RKO (cell line): ENCODE measurements at places on chromosomes 16 and 17.

DNA sequence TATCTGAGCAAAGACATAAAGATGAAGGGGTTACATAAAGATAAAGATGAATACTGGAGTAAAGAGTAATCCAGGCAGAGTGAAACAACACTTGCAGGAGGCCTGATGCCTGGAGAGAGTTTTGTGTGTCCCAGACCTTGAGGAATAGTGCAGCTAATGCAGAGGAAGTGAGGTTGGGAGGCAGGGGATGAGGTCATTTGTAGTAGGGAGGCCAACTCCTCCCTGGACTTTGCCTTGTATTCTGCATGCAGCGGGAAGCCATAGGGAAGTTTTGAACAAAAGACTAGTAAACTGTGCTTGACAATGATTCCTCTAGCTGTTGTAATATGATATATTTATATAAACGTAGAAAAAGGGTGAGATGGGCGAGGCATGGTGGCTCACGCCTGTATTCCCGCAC lies 356.6 kb downstream of the KCNJ2 start:
- DNase-seq, result no peak

- DNase-seq, result no peak
Observed at GRCh38 chr16:14564323-14564722, 65.7 kb downstream of the PARN start.

DNA sequence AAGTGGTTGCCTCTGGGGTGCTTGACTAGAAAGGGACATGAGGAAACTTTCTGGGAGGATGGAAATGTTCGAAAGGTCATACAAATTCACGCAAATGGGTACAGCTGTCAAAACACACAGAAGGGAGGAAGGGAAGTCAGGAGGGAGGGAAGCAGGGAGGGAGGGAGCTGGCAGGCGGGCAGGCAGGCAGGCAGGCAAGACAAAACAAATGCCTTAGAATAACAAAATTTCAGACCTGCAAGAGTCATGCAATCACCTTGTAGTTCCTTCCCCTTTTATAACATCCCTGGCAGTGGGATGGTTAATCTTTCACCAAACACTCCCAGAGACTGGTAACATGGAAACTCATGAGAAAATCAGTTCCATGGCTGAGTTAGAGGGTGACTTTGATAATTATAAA lies 189.2 kb downstream of the STX8 start:
- no peak for DNase-seq

GRCh38 chr17:15513856-15514459 lies 46.5 kb upstream of the CDRT4 start:
- no peak for DNase-seq

GRCh38 chr17:49191917-49192741 lies 18.2 kb downstream of the GNGT2 start:
- peak; percentile 91 for DNase-seq

- no peak for DNase-seq
Observed at GRCh38 chr16:19203374-19203966, 35.4 kb downstream of the SYT17 start.

DNA sequence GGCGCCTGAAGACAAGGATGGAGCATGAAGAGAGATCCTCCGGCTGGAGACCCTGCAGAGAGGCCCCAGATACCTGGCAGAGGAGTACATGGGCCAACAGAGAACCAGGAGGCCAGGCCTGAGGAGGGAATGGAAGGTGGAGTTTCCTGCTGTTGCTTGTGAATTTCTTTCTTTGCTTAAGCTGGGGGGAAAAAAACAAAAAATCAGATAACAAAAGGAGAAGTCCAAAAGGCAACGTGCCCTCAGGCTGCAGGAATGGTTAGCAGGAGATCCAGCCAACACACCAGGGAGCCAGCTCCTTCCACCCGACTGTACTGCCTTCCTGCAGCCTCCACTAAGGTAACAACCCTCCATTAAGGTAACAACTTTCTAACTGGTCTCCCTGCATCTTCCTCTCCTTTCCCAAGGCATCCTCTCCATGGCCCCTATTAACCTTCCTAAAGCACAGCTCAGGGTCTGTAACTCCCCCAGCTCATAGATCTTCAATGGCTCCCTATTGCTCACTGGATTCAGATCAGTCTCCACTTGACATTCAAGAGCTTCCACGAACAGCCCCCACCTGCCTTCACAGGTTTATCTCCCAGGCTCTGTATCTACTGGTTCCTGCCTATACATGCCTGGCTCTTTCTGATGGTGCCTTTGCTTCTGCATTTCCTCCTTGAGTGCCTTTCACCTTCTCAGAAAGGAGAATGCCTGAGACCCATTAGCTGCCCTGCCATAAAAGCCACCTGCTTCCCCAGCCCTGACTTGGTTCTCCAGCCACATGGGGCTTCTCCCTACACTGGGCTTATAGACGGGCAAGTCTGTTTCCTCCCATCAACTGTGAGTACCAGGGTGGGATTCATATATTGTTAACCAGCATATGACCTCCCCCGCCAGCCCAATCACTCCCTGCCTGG lies 725 bp upstream of the ARL5C start:
- no peak for DNase-seq

- DNase-seq, result no peak
Observed at GRCh38 chr17:78272181-78272913, 40.9 kb downstream of the TMEM235 start.

GRCh38 chr16:19843371-19843770 lies 41.3 kb downstream of the GPRC5B start:
- no peak for DNase-seq

- no peak for DNase-seq
Observed at GRCh38 chr17:71003736-71004135, 834.4 kb downstream of the KCNJ2 start.

GRCh38 chr16:89152831-89153700 lies 18.5 kb upstream of the CDH15 start:
- no peak for DNase-seq

DNA sequence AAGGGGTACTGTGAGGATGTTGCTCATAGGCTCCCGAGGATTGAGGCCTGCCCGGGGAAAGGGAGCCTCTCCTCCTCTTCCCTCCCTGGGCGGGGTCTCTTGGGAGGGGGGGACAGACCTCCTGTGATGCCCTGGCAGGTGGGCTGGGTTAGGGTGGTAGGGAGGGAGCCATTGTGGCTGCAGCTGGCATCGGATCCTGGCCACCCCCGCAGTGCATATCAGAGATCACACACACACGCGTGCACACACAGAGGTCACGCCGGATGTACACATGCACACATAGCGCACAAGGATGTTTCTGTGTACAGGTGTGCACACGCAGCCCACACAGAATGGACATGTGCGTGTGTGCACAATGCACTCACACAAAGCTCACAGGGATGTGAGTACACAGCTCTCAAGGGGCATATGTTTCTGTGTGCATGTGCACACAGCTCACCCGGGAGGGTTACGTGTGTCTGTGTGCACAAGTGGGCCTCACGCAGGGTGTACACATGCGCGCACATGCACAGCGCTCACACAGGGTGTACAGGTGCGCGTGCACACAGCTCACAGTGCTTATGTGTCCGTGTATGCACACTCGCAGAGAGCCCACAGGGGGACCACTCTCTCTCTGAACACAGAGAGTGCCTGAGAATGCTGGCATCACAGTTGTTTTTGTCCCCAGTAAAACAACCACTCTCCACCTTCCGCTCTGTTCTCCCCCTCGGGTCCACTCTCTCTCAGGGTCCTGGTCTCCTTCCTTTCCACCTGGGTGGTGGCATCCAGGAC lies 2.4 kb downstream of the GJD3 start:
- no peak for DNase-seq

GRCh38 chr17:36106493-36106835 lies 2.8 kb downstream of the CCL4 start:
- no peak for DNase-seq

GRCh38 chr17:37737971-37738370 lies 6.9 kb downstream of the HNF1B start:
- DNase-seq, result no peak

DNA sequence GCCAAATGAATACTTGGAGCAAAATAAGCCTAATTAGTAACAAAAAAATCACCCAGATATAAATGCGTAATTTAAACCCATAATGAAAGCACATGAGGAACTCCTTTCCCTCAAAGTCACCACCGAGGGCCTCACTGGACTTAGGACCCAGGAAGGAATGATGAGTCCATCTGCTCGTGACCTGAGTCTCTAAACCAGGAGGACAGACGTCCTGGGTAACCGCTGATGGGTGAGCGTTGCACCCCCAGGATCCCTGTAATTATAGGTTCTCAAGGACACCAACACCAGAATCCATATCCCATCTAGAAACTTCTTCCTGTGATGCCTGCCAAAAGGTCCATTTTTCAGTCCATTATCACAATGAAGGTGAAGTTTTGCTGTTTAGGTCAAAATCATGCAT lies 121.4 kb downstream of the ZNF778 start:
- DNase-seq, result no peak

- no peak for DNase-seq
Observed at GRCh38 chr17:76433693-76434092, 19.3 kb downstream of the UBE2O start.

- no peak for DNase-seq
Observed at GRCh38 chr16:28086186-28087139, 22.9 kb upstream of the GSG1L start.
